ENCODE measurements at places on chromosomes 3 and 15.

DNA sequence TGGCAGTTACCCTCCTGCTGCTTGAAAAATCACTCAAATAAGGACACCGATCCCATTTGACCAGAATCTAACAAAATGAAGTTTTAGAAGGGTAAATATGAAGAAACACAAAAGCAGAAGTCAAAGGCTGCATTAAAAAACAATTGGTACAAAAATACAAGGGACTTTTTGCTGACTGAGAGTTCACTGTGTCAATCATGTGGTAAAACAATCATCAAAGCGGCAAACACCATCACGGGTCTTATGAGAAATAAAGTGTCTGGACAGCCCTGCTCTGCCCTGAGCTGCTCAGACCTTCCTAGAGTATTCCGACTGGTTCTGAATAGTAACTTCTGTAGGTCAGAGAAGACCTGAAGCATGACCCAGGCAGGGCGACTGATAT is 137.2 kb upstream of the RAD18 start:
- no peak for DNase-seq

- no peak for DNase-seq
Observed at GRCh38 chr3:96478496-96478895, 335.9 kb upstream of the EPHA6 start.

DNA sequence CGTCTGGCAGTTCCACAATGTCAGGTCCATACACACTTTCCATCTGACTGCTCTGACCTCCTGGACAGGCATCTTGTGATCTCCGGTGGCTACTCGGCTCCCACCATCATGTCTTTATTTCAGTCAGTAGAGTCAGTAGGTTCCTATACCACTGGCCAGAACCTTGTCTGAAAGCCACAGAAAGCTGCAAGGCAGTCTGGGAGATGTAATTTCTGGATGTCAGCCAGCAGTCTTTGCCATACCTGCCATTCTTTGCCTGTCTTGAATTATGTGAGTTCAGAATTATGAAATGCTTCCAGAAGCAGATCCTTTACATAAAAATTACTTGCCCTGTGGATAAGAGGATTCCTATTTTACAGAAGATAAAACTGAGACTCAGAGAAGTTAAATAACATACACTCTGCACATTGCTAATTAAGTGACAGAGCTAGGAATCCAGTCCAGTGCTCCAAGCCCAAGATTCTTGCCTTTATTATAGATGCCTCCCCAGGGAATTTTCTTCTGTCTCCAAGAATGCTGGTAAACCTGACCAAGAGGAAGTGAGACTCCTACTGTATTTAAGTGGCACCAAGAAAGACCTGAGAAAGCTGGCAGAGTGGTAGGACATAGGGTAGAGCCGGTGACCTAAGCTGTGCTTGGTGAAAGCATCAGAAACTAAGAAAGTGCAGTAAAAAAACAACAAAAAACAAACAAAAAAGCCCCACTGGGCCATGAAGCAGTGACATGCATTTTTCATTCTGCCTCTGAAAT is 75.6 kb downstream of the IQCH start:
- no peak for DNase-seq

- no peak for DNase-seq
Observed at GRCh38 chr3:193879099-193879863, 256.7 kb upstream of the HES1 start.
